Iris pigment epithelial cell (primary cell): ENCODE measurements at places on chromosomes 1 and 21.

- DNase-seq, result peak; percentile 55
These were observed 4.7 kb downstream of the ELOA start for GRCh38 chr1:23748016-23748415.

DNA sequence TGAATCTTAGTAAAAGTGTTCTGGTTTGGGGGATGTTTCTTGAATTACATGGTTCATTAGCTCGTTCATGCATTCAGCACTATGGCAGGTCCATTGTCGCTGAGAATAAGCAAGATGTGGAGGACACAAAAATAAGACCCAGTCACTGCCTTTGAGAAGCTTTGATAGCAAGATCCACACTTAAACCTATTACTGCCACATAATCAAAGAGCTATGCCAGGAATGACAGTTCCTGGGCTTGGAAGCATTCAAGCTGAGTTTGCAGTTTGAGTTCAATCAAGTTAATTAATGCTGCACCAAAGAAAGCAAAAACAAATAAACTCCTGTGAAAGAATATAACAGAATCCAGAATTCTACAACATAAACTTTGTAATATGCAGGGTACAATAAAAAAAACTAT lies 131.8 kb downstream of the MIS18A start:
- no peak for DNase-seq

GRCh38 chr21:29265690-29266479 lies 32.8 kb upstream of the BACH1 start:
- no peak for DNase-seq

- DNase-seq, result no peak
These were observed 53.5 kb upstream of the CTTNBP2NL start for GRCh38 chr1:112342558-112342957.

DNA sequence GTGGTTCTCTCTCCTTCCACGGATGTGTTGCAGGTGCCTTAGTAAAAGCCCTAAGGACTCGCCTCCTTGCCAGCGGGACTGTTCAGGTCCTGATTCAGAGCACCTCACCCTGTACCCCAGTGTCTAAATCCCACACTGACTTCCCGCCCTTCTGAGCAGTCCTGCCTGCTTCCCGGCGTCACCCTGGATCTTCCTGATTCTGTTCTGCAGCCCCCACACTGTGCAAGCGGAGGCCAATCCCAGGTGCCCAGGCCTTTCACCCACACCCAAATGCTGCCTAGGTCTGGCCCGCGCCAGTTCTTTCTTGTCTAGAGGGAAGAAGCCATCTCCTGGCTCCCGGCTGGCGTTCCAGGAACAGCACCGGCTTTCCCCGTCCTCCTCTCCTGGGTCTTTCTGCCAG lies 95.9 kb upstream of the GALNT2 start:
- DNase-seq, result no peak

- DNase-seq, result no peak
These were observed 29.4 kb downstream of the MIER1 start for GRCh38 chr1:66954208-66954607.
